ENCODE measurements at places on chromosomes 5 and 9.

DNA sequence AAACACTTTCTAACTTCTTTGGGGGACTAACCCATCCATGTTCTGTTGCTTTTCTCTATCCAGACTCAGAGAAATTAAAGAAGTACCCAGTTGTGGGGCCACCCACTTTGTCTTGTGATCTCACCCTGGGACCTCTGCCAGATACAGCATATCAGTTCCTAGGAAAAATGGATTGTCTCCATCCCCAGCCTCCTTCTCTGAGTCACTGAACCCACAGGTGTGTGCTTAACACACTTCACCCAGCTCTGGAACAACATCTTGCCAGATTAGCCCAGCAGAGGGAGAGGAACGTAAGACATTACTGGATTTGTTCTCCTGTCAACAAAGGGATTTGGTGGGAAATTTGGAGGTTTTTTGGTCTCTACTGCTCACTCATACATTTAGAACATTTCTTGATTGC is 19.2 kb downstream of the FAM240B start:
- no peak for DNase-seq

DNA sequence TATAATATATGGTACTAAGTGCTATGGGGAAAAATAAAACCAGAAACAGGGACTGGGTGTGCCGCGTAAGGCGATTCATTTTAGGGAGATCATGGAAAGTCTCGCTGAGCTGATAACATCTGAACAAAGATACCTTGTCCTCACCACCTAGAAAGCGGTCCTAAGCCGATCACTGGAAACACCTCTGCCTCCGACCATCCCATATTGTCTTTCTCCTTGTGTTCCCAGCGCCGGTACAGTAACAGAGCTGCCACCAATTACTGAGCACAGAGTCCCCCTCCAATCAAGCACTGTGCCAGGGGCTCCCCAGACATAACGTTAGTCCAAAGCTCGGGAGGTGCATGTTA is 704 bp downstream of the CCDC112 start:
- no peak for DNase-seq

- DNase-seq = no peak
These were observed 23.8 kb downstream of the KLF4 start for GRCh38 chr9:107465467-107466451.

DNA sequence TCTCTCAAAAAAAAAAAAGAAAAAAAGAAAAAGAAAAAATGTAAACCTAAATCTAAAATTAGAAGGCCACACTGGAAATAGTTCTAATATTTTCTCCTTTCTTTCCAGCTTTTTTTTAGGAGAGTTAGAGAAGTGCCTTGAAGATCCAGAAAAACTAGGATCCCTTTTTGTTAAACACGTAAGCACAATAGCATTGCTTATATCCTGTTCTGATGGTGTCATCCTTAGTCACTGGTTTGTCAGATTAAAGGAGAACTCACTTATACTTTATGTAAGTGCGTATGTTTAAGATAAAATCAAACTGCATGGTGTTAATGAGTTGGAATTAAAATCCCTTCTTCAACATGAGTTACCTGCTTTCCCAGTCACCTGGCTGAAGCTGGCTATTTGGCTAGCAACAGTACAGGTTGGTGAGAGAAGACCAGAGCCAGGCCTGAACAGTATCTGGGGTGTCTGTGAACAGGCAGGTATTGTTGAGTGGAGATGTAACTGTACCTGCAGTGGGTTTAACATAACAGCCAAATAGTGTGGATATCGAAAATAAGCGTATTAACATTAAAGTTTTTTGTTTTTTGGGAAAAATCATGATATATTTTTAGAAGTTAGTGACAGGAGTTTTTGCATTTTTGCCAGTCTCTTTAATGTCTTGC is 104.7 kb upstream of the OTULINL start:
- no peak for DNase-seq

DNA sequence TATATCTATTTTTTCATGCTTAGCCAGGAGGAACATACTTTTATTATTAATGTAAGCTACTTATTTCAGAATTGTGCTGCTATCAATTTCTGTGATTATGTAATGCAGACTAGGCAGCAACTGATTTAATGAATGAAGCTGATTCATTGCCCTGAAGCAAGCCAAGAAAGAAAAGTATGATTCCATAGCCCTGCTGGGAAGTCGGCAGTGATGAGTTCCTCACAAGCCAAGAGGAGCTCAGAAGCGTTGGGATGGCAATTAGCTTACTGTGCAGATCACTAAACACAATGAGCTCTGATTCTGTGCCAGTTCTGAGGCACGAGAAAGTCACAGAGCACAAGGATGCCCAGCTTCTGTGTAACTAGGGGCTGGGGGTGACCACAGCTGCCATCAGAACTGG is 254.3 kb upstream of the KLF9 start:
- DNase-seq = no peak

- no peak for DNase-seq
These were observed 79.9 kb upstream of the ANKRD55 start for GRCh38 chr5:56313004-56313531.

DNA sequence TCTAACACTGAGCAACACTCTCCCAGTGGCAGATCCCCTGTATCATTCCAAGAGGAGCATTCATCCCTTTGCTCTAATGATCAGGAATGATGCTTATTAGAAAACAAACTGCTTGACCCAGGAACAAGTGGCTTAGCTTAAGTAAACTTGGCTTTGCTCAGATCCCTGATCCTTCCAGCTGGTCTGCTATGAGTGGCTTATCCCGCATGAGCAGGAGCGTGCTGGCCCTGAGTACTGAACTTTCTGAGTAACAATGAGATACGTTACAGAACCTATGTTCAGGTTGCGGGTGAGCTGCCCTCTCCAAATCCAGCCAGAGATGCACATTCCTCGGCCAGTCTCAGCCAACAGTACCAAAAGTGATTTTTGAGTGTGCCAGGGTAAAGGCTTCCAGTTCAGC is 29.7 kb downstream of the GABRP start:
- DNase-seq = no peak

DNA sequence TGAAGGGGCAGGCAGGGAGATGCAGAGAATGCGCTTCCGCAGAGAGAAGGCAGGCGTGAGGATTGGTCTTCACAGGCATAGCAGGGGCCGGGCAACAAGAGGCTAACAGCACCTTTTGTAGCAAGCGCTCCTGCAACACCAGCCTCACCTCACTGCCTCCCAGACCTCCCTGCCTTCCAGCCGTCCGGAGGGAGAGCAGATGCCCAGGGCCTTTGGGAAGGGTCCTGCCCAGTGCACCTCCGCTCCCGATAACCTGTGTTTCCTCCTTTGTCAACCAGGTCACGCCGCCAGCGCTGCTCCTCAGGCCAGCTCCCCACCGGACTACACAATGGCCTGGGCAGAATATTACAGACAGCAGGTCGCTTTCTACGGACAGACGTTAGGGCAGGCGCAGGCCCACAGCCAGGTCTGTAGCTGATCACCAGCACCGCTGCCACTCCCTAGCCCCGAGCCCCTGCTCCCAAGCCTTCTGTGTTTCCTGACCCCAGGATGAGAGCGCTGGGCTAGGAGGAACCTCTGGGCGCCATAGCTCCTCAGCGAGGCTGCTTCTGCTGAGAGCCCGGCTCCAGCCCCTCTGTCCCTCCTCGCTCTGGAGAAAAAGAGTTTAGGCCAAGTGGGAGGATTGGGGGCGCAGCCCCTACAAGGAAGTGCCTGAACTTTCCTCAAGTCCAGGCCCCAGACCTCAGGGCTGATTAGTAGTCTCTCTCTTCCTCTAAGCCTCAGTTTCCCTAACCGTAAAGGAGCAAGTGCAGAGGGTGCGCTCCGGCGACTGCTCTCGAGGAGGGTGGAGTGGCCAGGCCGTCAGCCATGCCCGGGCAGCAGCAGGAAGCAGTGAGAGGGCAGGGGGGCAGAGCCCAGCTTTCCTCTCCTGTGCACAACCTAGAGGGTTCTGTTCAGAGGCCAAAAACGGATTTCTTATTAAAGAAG is 28.4 kb upstream of the PRDM12 start:
- DNase-seq = no peak

GRCh38 chr9:100499460-100499859 is 26.5 kb downstream of the TMEFF1 start:
- DNase-seq = no peak

- no peak for DNase-seq
These were observed 200.9 kb upstream of the RIOK2 start for GRCh38 chr5:97383996-97384395.

DNA sequence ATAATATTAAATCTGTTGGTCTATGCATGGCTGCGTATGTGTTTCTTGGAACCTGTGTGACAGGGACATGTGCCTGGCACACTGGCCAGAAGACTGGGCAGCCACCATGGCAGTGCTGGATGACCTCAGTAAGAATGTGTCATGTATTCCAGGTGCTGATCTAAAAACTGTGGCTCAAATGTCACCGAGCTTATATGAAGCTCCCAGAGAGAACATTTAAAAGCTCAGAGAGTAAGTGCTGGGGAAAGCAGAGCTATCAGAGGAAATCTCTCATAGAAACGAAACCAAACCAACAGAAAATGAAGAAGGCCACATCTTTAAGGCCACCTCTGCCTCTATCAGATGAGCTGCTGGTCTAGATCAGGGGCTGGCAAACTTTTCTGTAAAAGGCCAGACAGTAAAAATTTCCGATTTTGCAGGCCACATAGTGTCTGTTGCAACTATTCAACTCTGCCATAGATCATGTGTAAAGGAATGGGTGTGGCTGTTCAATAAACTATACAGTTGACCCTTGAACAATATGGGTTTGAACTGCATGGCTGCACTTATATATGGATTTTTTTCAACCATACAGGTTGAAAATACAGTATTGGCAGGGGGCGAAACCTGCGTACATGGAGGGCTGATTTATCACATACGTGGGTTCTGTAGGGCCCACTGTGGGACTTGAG is 31.8 kb downstream of the TSTD2 start:
- DNase-seq = no peak

DNA sequence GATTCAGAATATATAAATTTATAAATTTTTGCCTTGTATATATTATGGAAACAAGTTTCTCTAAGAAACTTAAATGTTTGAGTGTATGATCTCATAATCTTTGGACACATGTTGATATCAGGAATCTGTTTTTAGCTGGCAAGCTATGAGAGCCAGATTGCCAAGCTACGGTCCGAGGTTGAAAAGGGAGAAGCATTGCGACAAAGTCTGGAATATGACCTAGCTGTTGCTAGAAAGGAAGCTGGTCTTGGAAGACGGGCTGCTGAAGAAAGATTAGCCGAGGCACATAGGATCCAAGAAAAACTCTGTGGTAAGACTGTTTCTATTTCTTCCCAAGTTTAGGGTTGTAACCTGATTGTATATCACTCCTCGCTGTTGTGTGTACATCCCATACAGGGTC is 25.9 kb downstream of the CCDC171 start:
- no peak for DNase-seq

- DNase-seq = no peak
These were observed 365.9 kb downstream of the PLK2 start for GRCh38 chr5:58094031-58094430.

DNA sequence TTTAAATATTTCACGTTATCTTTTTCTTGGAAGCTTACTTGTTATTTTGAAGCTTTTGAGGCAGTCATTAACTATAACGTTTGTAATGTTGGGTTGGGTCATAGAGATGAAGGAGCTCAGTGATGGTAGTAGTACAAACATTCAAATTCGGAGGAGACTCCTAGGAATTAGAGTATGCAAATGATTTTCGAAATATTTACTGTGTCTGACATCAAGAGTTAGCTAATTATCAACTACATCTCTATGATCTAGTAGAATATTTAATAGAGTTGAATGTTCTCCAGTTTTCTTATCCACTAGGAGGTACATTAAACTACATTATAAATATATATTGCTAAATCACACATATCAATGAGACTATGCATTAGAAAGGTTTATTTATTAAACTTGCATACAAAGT is 28.8 kb upstream of the C5orf24 start:
- DNase-seq = no peak

DNA sequence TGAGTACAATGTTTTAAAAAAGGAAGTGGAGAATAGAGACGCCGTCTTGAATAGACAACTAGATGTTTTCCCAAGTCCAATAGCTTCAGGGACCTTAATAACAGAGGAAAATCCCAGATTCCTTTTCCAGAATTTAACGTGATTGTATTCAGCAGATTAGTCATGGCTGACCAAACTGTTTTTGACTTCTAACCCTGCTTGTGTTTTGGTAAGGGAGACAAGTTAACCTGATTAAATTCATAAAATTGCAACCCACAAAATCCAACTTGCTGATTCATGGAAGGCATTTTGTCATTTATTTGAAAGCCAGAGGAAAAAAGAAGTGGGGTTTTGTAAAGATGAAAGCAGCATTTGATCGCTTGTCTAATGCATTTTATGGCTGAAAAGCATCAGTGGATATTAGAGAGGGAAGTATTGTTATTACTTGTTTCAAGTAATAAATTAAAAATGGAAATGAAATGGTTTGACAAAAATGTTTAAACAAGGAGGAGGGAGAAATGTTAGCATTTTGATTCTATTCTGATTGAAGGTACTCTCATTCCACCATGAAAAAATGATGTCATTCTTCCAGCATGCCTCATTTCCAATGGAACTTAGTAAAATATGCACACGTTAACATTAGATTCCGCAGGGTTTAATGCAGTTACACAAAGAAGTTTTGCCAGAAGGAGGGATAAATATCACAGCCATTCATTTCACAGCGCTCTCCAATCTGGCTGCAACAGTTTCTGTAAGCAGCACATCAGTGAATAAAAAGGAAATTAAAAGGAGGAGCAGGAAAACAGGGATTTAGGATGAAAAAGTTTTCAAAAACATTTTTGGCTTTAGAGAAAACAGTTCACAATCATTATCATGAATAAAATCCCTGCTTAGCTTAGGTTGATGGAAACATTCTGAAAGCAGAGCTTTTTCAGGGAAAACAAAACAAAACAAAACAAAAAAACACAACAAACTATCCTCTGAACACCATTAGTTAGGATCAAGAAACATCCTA is 314.7 kb downstream of the PRR16 start:
- peak; percentile 50 for DNase-seq

DNA sequence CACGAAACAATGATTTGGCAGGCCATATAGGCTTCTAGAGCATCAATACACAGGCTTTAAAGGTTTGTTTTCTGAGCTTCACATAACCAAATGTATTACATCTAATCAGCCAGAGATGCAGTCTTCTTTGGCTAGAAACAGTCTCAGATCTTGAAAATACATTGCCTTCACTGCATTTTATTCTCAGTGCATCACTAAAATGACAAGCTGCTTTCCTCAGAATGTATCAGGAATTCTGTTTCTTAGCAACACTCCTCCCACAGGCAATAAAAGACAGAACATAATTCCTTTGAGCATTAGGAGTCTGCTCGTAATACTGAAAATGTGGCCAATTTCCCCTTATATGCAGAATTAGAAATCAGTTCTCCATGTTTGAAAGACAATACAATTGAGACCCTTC is 36.9 kb downstream of the FEM1C start:
- peak; percentile 44 for DNase-seq

DNA sequence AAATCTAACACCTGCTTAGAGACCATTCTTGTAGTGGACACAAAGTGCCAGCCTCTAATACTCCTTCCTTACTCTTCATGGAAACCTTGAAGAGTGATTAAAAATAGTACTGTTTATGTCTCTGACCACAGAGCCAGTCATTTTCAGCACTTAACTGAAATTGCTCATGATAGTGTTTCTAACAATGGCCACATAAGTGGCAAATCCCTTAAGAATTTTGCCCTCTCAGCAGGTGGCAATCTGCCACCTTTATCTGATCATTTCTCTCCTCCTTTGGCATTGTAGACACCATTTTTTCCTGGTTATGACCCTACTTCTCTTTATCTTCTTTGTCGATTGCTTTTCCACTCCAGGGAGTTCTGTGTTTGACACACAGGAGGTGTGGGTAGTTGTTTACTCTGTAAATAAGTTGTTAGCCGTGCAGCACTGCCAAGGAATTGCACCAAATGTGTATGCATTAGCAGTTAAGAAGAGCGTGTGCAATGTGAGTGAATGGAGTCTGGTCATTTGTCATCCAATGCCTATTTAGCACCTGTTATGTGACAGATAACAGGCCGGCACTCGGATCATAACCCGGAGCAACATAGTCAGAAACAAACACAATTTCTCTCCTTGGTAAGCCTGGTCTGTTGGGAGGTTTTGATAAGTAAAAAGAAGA is 36.8 kb upstream of the STARD4 start:
- no peak for DNase-seq
